ENCODE measurements at places on chromosomes 2 and 18.

GRCh38 chr2:106970471-106971261 lies 84.7 kb upstream of the ST6GAL2 start:
- no peak for DNase-seq

GRCh38 chr2:171852366-171852888 lies 41.6 kb downstream of the SLC25A12 start:
- no peak for DNase-seq

- DNase-seq = no peak
Measured at GRCh38 chr2:155266583-155266982, 568.1 kb downstream of the KCNJ3 start.

DNA sequence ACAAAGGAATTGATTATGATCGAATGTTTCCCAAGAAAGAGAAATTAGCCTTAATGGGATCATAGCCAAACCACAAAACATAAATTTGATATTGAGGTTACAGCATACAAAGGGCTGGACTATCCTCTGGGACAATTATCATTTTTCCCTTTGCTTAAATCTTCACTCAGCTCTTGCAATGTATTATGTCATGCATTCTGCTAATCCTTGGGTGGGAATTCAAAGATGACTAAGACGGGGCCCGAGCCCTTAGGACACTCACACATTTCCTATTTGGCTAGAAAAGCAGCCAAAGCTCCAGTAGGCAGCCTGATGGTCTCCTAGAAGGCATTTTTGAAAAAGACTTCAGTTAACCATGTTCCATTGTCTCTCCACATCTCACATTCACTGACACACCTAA lies 17.2 kb upstream of the NMI start:
- no peak for DNase-seq

- DNase-seq = no peak
Measured at GRCh38 chr2:145235312-145235711, 715.4 kb upstream of the ZEB2 start.

GRCh38 chr18:45728336-45729010 lies 4.5 kb downstream of the SLC14A1 start:
- DNase-seq = no peak

- no peak for DNase-seq
Measured at GRCh38 chr2:74746480-74746879, 87.4 kb upstream of the HK2 start.

- DNase-seq = no peak
Measured at GRCh38 chr2:31337197-31337596, 77.3 kb downstream of the XDH start.

DNA sequence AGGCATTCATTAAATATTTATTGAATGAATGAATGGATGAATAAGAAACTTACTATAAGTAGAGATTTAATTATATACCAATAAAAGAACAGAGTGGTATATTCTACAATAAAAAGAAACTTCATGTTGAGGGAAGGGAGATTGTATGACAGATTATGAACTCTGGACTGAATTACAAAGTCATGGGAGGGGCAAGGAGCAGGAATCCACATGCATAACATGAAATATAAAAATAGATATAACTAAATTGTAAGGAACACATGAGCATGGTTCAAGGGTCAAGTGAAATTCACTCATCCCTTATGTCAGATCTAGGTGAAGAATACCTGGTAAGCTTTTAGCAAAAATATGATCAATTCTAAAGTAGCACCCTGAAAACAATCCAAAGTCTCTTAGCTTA lies 27.1 kb upstream of the TLK1 start:
- DNase-seq = no peak

- DNase-seq = no peak
Measured at GRCh38 chr2:132668189-132668823, 1.7 kb downstream of the LYPD1 start.

GRCh38 chr2:204441316-204441715 lies 104.0 kb upstream of the PARD3B start:
- DNase-seq = no peak

DNA sequence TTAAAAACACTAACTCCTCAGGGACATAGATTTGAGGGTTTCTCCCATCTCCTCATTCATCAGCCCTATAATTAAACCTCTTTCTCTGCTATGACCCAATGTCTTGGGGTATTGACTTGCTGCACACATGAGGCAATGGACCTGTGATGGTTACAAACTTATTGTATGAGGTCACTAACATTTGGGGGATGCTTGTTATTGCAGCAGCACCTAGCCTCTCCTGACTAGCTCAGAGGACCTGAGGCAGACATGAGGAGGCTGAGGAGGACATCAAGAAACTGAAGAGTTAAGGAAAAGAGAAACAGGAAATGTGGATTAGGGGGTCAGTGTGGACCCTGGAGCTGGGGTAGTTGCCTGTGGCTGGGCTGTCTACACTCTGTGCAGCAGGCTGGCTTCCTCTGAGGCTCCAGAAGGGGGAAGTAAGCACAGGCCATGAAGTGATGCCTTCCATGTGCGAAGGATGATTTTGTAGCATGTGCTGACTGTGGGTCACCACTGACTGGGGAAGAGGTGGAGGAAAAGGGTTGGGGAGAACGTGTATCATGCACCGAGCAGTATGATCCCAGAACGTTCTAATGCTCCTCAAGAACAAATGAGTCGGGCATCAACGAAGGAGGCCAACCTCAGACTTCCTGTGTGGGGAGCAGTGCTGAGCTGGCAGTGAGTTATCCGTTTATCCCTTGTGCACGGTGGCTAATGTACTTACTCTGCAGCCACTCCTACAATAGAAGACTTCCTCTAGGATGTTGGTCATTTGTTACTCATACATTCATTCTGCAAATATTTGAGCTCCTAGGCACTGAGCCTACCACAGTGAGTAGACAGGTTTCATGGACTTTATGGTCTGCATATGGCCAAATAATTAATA lies 42.1 kb upstream of the RFX8 start:
- DNase-seq = peak; percentile 3

GRCh38 chr2:225137971-225138370 lies 95.7 kb upstream of the DOCK10 start:
- no peak for DNase-seq

DNA sequence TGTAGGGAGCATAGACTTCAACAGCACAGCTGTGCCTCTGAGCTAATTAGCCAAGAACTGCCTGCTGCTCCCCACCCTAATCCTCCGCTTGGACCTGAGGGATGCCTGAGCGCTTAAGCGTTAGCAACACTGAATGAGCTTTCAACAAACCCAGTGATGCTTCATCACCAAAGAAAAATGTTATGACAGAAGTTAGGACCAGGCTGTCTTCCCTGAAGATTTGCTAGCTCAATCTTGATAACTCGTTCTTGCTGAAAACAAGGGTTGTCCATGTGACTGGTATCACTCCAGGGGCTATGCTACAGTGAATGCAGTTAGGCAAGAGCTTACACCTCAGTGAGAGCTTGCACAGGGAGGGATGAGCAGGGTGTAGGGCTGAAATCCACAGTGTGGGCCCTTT lies 190.7 kb upstream of the SIX2 start:
- DNase-seq = no peak

DNA sequence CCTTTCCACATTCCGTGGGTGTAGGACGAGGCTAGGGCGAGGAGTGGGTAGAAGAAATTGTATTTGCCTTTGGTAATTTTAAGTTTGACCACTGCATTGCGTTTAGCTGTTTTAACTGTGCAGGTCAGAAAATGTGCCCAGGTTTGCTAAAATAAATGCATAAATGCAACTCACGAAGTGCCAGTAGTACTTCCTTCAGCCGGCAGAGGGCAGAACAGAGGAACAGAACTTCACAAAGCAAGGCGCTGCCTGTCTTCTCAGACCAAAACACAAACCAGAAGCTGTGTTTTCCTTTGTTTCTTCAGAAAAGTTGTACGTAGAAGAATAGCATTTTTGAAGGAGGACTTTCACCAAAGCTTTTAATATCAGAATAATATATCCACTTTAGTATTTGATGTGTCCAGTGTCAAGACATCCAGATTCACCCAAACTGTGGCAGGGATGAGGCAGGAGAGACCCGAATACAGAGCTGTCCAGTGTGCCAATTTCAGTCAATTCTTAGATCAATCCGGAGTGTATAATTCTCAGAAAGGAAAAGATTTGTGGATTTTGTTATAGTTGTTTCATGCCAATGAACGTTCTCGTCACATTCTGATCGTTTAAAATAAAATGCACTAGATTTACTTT lies 348.6 kb downstream of the DLGAP1 start:
- DNase-seq = peak; percentile 49

- no peak for DNase-seq
Measured at GRCh38 chr18:49067071-49067470, 116.3 kb upstream of the SMAD7 start.

- DNase-seq = no peak
Measured at GRCh38 chr18:60732143-60732542, 359.6 kb upstream of the MC4R start.

GRCh38 chr2:124161542-124161941 lies 136.5 kb downstream of the CNTNAP5 start:
- no peak for DNase-seq

GRCh38 chr2:120574620-120575019 lies 161.0 kb upstream of the GLI2 start:
- no peak for DNase-seq

DNA sequence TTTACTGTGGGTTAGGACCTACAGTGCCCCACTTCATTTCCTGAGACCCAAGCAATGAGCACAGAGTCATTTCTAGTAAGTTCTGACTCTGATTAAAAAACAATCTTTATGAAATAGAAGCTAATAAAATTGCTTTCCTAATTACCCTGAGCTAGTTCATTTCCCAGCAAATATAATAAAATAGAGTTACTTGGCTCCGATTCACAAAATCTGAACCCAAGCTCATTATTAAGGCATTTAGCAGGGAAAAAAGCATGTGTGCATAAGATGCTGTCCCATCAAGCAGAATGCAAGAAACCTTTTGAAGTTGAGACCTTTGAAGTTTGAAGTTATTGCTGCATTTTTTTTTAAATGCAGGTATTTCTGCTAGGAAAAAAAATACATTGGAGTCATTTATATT lies 629.1 kb downstream of the BCL11A start:
- DNase-seq = no peak

DNA sequence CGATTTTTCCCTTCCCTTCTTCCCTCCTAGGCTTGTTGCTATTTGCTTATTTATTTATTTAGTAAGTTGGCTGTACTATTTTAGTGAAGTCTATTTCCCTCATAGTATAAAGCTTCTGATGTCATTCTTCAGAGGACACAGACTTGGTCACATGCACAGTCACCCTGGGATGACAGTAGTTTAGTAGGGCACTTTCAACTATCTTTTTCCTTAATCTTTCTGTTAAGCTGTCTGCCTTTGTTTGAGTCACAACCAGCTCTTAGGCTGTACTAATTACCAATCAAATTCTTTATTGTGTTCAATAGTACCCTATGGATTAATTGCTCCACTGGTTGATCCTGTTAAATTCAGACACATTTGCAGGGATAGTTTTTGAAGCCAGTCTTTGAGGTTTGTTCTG lies 26.9 kb upstream of the RAB31 start:
- DNase-seq = no peak

GRCh38 chr2:8243748-8244400 lies 438.0 kb upstream of the ID2 start:
- DNase-seq = no peak

- no peak for DNase-seq
Measured at GRCh38 chr2:182921234-182921633, 54.8 kb upstream of the FRZB start.

DNA sequence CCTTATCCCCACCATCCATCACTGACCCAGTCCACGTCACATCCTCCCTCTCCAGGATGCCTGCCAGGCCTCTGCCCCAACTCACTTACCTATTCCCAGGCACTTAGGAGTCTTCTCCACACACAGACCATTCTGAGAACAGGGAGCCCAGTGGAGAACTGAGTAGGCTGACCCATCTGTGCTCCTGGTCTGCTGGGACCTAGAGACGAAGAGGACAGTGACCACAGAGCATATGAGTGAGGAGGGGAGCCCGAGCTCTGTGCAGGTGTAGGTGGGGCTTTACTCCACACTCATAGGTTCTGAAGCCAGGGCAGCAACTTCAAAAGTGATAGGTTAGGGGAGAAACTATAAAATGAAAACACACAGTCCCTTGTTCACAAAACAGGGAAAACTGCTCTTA lies 130.0 kb downstream of the NDUFA10 start:
- DNase-seq = no peak

DNA sequence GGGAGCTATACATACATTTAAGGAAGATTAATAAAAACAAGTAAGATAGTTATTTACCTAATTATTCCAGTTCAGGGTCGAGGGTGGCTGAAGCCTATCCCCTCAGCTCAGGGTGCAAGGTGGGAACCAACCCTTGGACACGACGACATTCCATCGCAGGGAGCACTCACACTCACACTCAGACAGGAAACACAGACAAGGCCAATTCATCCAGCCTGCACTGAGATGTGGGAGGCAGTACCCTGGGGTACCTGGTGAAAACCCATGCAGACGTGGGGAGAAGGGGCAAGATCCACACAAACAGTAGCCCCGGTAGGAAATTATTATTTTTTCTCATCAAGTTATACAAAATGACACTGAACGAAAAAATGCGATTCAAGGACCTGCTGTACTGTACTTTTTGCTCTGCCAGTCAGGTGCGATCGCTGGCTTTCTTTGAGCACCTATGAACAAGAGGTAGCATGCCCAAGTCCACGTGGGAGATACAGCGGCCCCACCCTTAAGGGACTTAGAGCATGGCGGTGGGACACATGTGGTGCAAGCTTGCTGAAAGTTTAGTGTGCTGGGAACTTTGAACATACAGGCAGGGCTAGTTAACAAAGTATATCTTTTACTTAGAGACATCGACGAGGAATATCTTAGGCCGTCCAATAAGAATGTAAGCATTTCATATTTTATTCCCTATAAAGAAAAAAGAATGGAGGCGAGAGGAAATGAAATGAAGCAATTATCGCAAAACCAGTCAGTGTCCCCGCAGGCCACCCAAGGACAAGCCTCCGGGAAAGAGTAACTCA lies 624 bp downstream of the METTL8 start:
- peak; percentile 29 for DNase-seq

- DNase-seq = no peak
Measured at GRCh38 chr2:65144571-65144970, 14.7 kb upstream of the RAB1A start.

GRCh38 chr2:102142829-102143449 lies 393 bp downstream of the IL1R1 start:
- no peak for DNase-seq

DNA sequence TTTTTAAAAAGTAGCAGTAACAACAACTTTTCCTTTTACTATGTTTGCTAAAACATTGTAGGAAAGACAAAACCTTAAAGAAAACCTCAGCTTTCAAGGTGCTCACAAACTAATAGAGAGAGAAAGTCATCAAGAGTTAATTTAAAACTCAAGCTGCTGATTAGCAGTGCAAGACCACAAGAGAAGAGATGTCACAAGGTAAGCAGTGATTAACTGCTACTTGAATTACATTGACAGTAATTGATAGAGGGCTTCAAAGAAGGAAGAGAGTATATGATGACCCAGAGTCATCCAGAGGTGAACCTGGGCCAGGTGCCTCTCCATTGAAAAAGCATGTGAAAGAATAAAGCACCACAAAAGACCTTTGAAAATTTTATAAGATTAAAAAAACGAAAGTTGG lies 939.6 kb upstream of the CNTNAP5 start:
- DNase-seq = no peak

DNA sequence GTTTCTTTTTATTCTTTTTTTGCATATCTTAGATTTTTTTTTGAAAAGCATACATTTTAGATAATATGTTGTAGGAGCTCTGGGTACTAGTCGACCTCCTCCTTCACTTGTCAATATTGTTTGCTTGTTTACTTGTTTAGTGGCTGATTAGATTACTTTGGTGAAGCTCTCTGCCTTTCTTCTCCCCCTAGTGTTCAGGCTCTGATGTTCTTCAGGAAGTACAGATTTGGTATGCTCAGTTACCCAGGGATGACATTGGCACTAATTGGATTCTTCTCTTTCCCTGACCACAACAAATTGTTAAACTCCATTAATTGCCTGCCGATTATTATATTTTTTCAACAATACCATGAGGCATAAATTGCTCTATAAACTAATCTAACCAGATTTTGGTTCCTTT lies 491.2 kb downstream of the SUCLG1 start:
- no peak for DNase-seq
